ENCODE measurements at places on chromosomes 5 and 9. TPM values are rescaled to one million over a fixed set of nuclear protein-coding genes. Genes with fewer than 3 reads are reported as not detected.

ZNF879 gene
- 10.6 TPM for total RNA-seq

SHISAL2B gene
- 10.4 TPM for total RNA-seq

- DNase-seq: no peak
- H3K4me3 ChIP-seq: no peak overlapping the region
- H3K4me1 ChIP-seq: peaks cover 16% of the 10 kb centered on the region
- H3K36me3 ChIP-seq: no peaks in the 10 kb centered on the region
- no peak overlapping the region for H3K27ac ChIP-seq
Measured at GRCh38 chr5:177100714-177101121, 14.0 kb downstream of the FGFR4 start.

SLCO4C1 gene
- total RNA-seq: 0.09 TPM

SLC25A2 gene
- 0.22 TPM for total RNA-seq

GRCh38 chr9:7607421-7607820, 192.2 kb downstream of the DMAC1 start:
- no peak overlapping the region for H3K27ac ChIP-seq
- H3K36me3 ChIP-seq: no peaks in the 10 kb centered on the region
- H3K27me3 ChIP-seq: no peaks in the 10 kb centered on the region
- DNase-seq: no peak
- no peak overlapping the region for H3K4me3 ChIP-seq

WDR31 gene
- 3.2 TPM for total RNA-seq
